Stimulated activated naive CD4-positive, alpha-beta T cell treated with Interleukin-2 at 50 U/mL for 16 hours (primary cell): ENCODE measurements at places on chromosomes 6 and 20.

DNA sequence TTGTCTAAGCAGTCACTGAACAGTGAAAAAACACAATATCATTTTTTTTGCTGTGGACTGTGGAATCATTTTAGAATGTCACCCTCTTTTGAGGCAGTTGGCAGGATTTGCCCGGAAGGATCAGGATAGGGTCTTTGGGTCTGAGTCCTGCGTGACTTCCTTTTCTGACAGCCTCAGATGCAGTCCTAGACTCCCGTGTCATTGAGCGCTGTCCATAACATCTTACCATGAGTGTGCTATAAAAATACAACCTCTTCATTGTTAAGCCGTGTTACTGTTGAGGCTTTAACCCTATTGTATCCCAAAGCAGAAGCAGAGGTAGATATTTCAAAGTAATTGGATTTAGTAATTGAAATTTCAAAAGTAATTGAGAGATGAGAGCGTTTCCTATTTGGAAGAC lies 30.6 kb downstream of the ARID1B start:
- DNase-seq = no peak

DNA sequence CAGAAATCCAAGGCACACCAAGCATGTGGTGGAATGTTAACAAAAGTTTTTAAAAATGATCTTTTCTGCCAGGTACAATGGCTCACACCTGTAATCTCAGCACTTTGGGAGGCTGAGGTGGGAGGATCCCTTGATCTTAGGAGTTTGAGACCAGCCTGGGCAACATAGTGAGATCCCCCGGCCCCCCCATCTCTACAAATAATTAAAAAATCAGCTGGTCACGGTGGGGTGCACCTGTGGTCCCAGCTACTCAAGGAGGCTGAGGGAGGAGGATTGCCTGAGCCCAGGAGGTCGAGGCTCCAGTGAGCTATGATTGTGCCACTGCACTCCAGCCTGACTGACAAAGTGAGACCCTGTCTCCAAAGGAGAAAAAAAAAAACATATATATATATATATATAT lies 8.0 kb downstream of the RIPK1 start:
- no peak for DNase-seq

- DNase-seq = no peak
These were observed 64.3 kb downstream of the FNDC1 start for GRCh38 chr6:159233365-159234101.

- no peak for DNase-seq
These were observed 23.5 kb downstream of the UQCC2 start for GRCh38 chr6:33688006-33688405.

DNA sequence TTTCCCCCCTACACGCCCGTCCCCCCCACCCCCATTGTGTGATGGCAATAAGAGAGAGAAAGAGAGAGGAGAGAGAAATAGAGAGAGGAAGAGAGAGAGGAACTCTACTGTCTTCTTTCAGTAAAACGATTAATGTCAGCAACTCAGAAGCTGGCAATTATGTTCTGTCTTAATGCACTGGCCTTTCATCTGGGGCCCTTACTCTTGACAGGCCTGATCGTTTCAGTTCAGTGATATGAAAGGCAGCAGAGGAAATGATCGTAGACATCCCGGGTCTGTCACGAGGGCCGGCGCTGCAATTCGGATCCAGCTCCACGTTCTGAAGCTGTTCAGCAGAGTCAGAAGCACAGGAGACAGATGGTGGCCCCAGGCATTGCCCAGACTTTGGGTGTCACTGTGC lies 308.9 kb downstream of the ZNF217 start:
- no peak for DNase-seq

- DNase-seq = no peak
These were observed 81.2 kb downstream of the THBS2 start for GRCh38 chr6:169172456-169172855.

GRCh38 chr20:64143018-64143801 lies 21.0 kb upstream of the MYT1 start:
- no peak for DNase-seq

GRCh38 chr6:159996087-159996622 lies 27.3 kb downstream of the IGF2R start:
- no peak for DNase-seq

DNA sequence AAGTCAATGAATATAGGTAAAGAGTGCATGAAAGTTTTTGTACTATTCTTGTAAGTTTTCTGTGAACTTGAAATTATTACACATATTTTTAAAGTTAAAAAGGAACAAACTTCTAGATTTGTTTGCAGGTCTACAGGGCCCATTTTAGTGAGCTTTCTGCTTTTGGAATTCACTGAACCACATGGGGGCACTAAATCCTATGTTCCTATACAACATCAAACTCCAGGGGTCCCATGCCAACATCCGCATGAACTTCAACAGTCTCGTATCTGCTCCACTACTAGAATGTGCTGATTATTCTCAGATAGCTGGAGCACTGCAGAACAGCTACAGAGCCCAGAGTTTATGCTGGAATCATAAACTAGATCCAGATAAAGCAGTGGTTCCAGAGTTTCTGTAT lies 347.9 kb upstream of the SPTLC3 start:
- no peak for DNase-seq

GRCh38 chr6:40185486-40185885 lies 251.2 kb upstream of the MOCS1 start:
- no peak for DNase-seq

- DNase-seq = no peak
These were observed 1.8 kb downstream of the LZTS3 start for GRCh38 chr20:3171391-3172125.

DNA sequence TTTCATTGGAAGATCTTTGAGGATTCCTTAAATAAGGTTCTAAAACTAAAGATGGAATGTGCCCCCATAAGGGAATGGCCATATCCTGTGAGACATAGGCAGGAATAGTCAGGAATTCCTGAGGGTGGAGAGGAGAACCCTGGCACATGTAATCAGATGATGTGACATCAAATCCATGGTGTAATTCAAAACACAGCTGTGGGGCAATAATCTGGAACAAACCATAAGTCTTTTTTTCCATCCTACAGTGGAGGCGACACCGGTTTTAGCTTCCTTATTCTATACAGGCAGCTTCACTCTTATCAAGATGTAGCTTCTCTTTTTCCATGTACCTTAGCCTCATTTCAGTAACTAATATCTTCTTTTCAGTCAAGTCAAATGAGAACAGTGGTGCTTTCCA lies 133.6 kb upstream of the CITED2 start:
- no peak for DNase-seq

GRCh38 chr20:54267483-54268003 lies 59.7 kb downstream of the PFDN4 start:
- no peak for DNase-seq

- DNase-seq = no peak
These were observed 81.9 kb downstream of the MDGA1 start for GRCh38 chr6:37615564-37616340.

DNA sequence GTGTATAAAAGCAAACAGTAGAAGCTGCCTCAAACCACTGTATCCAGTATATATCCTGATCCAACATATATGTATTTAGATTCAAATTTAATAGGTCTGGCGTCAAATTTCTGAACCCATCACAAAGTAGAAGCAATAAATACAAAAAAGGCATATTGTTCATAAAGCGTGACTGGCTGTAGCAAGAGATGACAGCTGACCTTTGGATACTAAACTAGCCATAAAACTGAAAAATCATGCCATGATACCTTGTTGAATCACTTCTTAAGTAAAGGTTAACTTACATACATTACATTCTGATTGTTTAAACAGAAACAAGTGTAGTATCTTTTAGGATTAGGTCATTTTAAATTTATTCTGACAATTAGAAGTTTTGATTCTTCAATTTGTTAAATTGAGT lies 372.0 kb upstream of the FLRT3 start:
- DNase-seq = no peak

DNA sequence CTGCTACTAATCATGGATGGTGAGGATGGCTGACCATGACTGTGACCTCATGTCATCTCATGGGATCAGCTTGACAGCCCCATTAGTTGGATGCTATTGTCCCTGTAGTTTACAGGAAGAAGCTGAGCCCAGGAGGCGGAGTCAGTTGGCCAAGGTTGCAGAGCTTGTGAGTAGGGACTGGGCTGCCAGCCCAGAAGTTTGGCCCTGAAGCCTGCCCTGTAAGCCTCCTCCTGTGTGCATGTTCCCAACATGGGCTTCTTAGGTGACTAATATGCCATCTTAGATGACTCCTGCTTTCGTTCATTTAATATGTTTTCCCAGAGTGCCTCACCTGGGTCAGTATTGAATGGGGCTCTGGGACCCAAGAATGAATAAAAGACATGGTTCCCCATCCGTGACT lies 6.9 kb downstream of the EDN3 start:
- no peak for DNase-seq

DNA sequence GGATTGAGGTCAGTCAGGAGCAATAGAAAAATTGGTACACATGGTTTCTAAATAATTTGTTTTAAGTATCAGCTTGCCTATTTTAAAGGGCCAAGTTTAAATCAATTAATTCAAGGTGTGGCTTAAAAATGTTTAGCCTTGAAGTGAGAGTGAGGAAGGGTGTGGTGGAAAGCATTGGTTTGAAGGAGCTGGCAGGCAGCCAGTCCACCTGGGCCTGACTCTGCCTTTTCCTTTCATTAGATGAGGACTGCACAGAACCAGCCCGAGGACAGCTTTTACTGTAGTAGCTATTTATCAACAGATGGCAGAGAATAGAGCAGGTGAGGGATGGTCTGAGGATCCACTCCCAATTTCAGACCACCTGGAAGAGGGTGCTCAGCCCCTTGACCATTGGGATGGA lies 42.4 kb downstream of the DHX35 start:
- no peak for DNase-seq

DNA sequence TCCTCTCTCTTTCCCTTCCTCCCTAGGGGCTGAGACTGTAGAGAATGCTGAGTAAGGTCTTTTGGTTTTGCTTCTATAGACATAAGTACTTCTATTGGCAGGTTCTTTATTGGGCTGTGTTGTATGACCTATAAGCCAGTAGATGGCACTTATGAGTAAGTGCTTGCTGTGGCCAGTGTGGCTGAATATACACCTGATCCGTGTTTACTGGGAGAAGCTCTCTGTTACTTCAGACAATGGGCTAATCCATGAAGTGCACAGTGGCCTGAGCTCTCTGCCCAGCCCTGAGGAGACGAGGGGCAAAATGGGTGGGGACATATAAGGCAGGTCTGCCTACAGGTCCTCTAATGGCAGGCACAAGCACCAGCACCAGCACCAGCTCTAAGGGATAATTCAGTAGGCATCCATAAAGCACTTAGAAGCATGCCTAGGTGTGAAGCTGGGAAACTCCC lies 610.3 kb downstream of the RNF144B start:
- DNase-seq = no peak

- no peak for DNase-seq
These were observed 501.0 kb upstream of the MAP3K7 start for GRCh38 chr6:91087908-91088307.

- DNase-seq = no peak
These were observed 46.7 kb downstream of the CD2AP start for GRCh38 chr6:47524136-47524845.
